ENCODE measurements at places on chromosomes 4 and X. TPM values are rescaled to one million over a fixed set of nuclear protein-coding genes. Genes with fewer than 3 reads are reported as not detected.

Gene USP11
- 36.6 TPM for total RNA-seq

Gene NUDT10
- not detected for total RNA-seq

Gene CT45A10
- not detected for total RNA-seq

Gene CENPVL1
- not detected for total RNA-seq

Gene AWAT2
- total RNA-seq: not detected

Gene TMEM131L
- total RNA-seq: 5.7 TPM

Gene NAA10
- 154 TPM for total RNA-seq

Gene HPGD
- total RNA-seq: not detected

Gene PWWP3B
- not detected for total RNA-seq

Gene LAMP2
- total RNA-seq: 175 TPM

Gene SLC10A6
- not detected for total RNA-seq

Gene UBA6
- total RNA-seq: 61.9 TPM

Gene SHISA3
- not detected for total RNA-seq

Gene UTP14A
- total RNA-seq: 15.9 TPM

Gene PPP1R3F
- 6.2 TPM for total RNA-seq

Gene MAGEA1
- total RNA-seq: not detected

GRCh38 chr4:108204518-108204917, 35.8 kb upstream of the LEF1 start:
- no peak overlapping the region for H3K4me3 ChIP-seq
- H3K27me3 ChIP-seq: no peaks in the 10 kb centered on the region
- no peaks in the 10 kb centered on the region for H3K4me1 ChIP-seq
- H3K36me3 ChIP-seq: no peaks in the 10 kb centered on the region
- H3K27ac ChIP-seq: no peak overlapping the region

DNA sequence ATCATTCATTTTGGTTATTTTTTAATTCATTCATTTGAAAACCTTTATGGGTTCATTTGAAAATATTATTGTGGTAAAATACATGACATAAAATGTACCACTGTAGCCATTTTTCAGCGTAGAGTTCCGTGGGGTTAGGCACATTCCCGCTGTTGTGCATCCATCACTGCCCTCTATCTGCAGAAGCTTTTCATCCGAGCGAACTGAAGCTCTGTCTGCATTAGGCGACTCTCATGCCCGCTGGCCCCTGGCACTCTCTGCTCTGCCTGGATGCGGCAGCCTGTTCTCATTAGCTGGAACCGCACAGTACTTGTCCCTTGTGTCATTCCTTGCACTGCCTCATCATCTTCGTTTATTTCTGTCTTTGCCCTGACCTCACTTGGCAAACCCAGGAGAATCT, 17.5 kb downstream of the CFAP99 start:
- H3K27ac ChIP-seq: no peak overlapping the region
- DNase-seq: peak; percentile 76
- H3K4me1 ChIP-seq: no peaks in the 10 kb centered on the region

DNA sequence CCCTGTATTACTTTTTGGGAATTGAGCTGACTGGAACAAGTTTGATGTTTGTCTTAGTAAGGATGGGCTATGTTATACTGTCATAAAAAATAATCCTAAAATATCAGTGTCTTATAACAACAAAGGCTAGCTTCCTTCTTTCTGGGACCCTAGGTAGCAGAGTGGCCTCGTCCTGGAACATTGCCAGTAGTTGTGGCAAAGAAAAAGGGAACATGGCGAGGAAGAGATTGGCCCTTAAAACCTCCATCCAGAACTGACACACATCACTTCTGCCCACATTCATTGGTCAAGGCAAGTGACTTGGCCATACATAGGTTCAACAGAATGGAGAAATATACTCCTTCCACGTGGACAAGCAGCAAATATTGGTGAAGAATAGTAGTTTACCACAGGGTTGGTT, 287.9 kb downstream of the PPP1R2C start:
- H3K27me3 ChIP-seq: no peaks in the 10 kb centered on the region
- no peaks in the 10 kb centered on the region for H3K36me3 ChIP-seq
- no peak overlapping the region for H3K4me3 ChIP-seq
- no peak overlapping the region for H3K27ac ChIP-seq

- peaks cover 74% of the 10 kb centered on the region for H3K4me1 ChIP-seq
- no peaks in the 10 kb centered on the region for H3K36me3 ChIP-seq
- 0 out of 2 replicates have a peak overlapping the region, but pooled peaks have one; percentile 9 for H3K4me3 ChIP-seq
- peak; percentile 60 for DNase-seq
- H3K27ac ChIP-seq: peak overlapping the region; percentile 44
These were observed 16.7 kb downstream of the GAB3 start for GRCh38 chrX:154734061-154734781.

GRCh38 chrX:136555694-136556093, 23.7 kb downstream of the VGLL1 start:
- no peak overlapping the region for H3K27ac ChIP-seq
- H3K27me3 ChIP-seq: no peaks in the 10 kb centered on the region
- no peak for DNase-seq
- no peak overlapping the region for H3K4me3 ChIP-seq
- H3K4me1 ChIP-seq: no peaks in the 10 kb centered on the region

- H3K27ac ChIP-seq: no peak overlapping the region
- H3K27me3 ChIP-seq: no peaks in the 10 kb centered on the region
- no peak overlapping the region for H3K4me3 ChIP-seq
- no peaks in the 10 kb centered on the region for H3K4me1 ChIP-seq
These were observed 8.1 kb downstream of the CSAG1 start for GRCh38 chrX:152725409-152725808.

GRCh38 chr4:175325230-175325629, 407.1 kb downstream of the ADAM29 start:
- H3K27ac ChIP-seq: no peak overlapping the region
- H3K4me1 ChIP-seq: no peaks in the 10 kb centered on the region
- DNase-seq: no peak
- no peak overlapping the region for H3K4me3 ChIP-seq

GRCh38 chrX:114626323-114626722, 42.4 kb downstream of the HTR2C start:
- no peak overlapping the region for H3K27ac ChIP-seq
- no peaks in the 10 kb centered on the region for H3K36me3 ChIP-seq
- H3K27me3 ChIP-seq: no peaks in the 10 kb centered on the region
- H3K4me3 ChIP-seq: no peak overlapping the region

DNA sequence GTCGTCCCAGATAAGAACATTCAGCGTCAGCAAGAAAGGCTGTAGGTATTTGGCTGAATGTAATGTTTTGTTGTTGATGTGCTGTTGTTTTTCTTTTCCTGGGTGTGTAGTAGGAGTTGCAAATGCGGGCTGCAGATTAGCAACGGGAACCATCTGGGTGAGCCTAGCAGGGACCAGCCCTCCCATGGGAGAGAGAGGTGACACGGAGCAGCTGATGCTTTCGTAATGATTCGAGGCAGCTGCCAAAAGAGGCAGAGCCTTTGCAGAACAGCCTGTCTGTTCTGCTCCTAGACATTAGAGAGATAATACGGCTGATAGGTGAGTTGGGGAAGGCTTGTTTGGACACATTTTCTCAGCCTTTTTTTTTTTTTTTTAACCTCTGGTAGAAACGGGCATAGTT, 25.3 kb downstream of the ARSF start:
- no peak overlapping the region for H3K27ac ChIP-seq
- H3K4me1 ChIP-seq: no peaks in the 10 kb centered on the region
- H3K36me3 ChIP-seq: no peaks in the 10 kb centered on the region
- DNase-seq: peak; percentile 2

DNA sequence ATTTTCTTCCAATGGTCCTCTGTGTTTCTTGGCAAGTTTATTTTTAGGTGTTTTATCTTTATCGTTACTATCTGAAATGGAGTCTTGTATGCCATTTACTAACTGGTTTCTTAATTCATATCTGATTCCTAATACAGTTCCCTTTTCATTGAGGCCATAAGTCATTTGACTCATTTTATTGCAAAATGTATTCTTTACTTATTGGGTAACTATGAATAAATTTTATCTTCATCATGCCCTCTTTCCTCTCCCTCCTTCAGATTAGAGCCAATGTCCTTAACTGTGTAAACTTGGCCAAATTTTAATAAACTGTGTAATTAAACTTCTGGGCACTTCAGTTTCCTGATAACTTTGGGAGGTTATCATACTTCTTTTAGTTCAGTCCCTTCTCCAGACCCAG, 19.3 kb upstream of the MSMO1 start:
- DNase-seq: peak; percentile 42
- no peak overlapping the region for H3K27ac ChIP-seq
- H3K4me3 ChIP-seq: no peak overlapping the region
- H3K36me3 ChIP-seq: no peaks in the 10 kb centered on the region
- H3K27me3 ChIP-seq: no peaks in the 10 kb centered on the region

- no peak overlapping the region for H3K27ac ChIP-seq
- DNase-seq: peak; percentile 23
- no peaks in the 10 kb centered on the region for H3K36me3 ChIP-seq
- H3K4me3 ChIP-seq: no peak overlapping the region
These were observed 158.3 kb downstream of the SPCS3 start for GRCh38 chr4:176478076-176478475.

GRCh38 chrX:3940000-3940610, 226.7 kb upstream of the PRKX start:
- peak; percentile 37 for DNase-seq
- no peaks in the 10 kb centered on the region for H3K36me3 ChIP-seq
- no peak overlapping the region for H3K27ac ChIP-seq

GRCh38 chr4:101540336-101540735, 193.0 kb upstream of the PPP3CA start:
- H3K36me3 ChIP-seq: no peaks in the 10 kb centered on the region
- H3K27me3 ChIP-seq: no peaks in the 10 kb centered on the region
- H3K4me3 ChIP-seq: no peak overlapping the region
- no peak overlapping the region for H3K27ac ChIP-seq

DNA sequence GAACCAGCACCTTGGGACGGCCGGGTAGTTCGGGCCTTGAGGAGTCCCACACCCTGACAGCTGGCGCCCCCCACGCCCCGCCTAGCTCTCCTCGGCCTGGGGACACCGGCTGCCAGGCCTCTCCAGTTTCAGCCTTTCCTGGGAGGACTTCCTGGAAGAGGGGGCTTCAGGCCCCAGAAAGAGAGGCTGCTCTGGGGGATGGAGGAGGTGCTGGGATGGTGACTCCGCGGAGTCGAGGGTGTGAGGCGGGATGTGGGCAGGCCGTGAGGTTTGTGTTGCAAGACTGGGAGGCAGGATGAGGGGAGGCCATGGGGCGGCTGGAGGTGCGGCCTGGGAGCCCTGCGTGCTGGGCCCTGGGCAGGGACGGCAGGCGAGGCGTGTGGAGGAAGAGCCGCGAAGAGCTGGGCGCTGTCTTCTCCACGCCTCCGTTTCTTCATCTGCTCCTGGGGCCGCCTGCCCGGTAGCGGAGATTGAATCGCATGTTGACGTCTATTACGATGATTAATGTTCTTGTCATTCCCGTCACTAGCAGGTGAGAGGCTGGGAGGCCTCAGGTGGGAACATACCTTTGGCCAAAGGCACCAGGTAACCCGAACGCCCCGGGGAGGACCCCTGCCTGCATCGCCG, 918 bp upstream of the FGFRL1 start:
- peak overlapping the region; percentile 63 for H3K27ac ChIP-seq
- peaks cover 5% of the 10 kb centered on the region for H3K27me3 ChIP-seq
- 0 out of 2 replicates have a peak, but pooled peaks cover 3% of the 10 kb centered on the region for H3K4me1 ChIP-seq
- DNase-seq: peak; percentile 97
- H3K36me3 ChIP-seq: no peaks in the 10 kb centered on the region
- H3K4me3 ChIP-seq: peak overlapping the region; percentile 72

DNA sequence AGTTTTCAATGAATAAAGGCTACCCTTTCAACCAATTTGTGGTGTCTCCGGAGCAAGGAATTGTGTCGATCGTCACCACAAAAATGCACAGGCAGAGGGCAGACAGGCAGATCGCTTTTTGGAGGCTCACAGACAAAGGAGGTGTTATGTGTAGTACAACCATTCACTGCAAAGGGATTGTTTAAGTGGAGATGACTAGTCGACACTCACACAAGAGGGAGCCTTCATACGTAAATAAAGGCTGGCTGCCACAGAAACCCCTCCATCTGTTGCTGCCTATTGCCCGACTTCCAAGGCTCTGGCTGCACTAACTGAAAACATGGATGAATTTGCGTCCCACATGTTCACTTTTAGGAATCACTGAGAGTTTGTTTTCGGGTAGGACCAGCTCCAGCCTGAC, 281.1 kb downstream of the NKX6-1 start:
- H3K4me1 ChIP-seq: no peaks in the 10 kb centered on the region
- no peaks in the 10 kb centered on the region for H3K36me3 ChIP-seq
- no peaks in the 10 kb centered on the region for H3K27me3 ChIP-seq
- no peak overlapping the region for H3K4me3 ChIP-seq

GRCh38 chrX:110568441-110568840, 209.8 kb downstream of the RTL9 start:
- H3K27me3 ChIP-seq: no peaks in the 10 kb centered on the region
- 0 out of 2 replicates have a peak, but pooled peaks cover 3% of the 10 kb centered on the region for H3K4me1 ChIP-seq
- no peak overlapping the region for H3K4me3 ChIP-seq
- no peak overlapping the region for H3K27ac ChIP-seq
- no peak for DNase-seq

DNA sequence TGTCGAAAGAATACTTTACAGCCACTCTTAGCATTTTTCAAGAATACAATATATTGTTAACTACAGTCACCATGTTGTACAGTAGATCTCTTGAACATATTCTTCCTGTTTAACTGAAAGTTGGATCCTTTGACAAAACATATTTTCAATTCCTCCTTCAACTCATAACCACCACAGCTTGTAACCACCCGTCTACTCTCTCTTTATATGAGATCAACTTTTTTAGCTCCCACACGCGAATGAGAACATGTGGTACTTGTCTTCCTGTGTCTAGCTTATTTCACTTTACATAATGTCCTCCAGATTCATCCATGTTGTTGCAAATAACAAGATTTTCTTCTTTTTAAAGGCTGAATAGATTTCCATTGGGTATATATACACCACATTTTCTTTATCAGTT, 338.3 kb upstream of the IGFBP7 start:
- DNase-seq: no peak
- H3K27me3 ChIP-seq: peaks cover 9% of the 10 kb centered on the region
- H3K4me3 ChIP-seq: no peak overlapping the region
- no peak overlapping the region for H3K27ac ChIP-seq
- no peaks in the 10 kb centered on the region for H3K36me3 ChIP-seq
- H3K4me1 ChIP-seq: no peaks in the 10 kb centered on the region

GRCh38 chr4:185589067-185589836, 53.9 kb upstream of the PDLIM3 start:
- H3K27ac ChIP-seq: 0 out of 2 replicates have a peak overlapping the region, but pooled peaks have one; percentile 2
- DNase-seq: peak; percentile 40
- no peaks in the 10 kb centered on the region for H3K4me1 ChIP-seq
- H3K4me3 ChIP-seq: no peak overlapping the region
- H3K27me3 ChIP-seq: no peaks in the 10 kb centered on the region

DNA sequence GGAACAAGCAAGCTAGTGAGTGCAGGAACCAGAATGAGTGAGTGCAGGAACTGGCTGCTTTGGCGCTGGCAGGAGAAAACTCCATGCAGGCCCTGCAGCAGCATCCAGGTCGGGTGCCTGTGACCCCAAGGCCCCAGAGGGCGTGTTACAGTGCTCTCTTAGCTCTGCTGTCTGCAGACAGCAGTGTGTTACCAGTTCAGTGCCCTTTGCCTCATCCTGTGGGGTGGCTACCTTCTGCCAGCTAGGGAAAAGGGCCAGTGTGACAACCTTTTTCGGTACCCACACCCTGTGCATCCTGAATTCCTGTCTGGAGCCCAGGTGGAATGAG, 202.3 kb upstream of the SMIM31 start:
- no peak for DNase-seq
- H3K27me3 ChIP-seq: no peaks in the 10 kb centered on the region
- no peak overlapping the region for H3K27ac ChIP-seq
- H3K36me3 ChIP-seq: no peaks in the 10 kb centered on the region

Data from GM23248 (cell line).